ENCODE measurements at places on chromosomes 2 and 18. TPM values are rescaled to one million over a fixed set of nuclear protein-coding genes. Genes with fewer than 3 reads are reported as not detected.

The ANKRD62 gene
- not detected for total RNA-seq

The MAPRE2 gene
- 17.0 TPM for total RNA-seq

The KCNJ13 gene
- not detected for total RNA-seq

The MBOAT2 gene
- total RNA-seq = 40.6 TPM

The BMP10 gene
- total RNA-seq = not detected
